ENCODE measurements at places on chromosomes 5 and 9.

DNA sequence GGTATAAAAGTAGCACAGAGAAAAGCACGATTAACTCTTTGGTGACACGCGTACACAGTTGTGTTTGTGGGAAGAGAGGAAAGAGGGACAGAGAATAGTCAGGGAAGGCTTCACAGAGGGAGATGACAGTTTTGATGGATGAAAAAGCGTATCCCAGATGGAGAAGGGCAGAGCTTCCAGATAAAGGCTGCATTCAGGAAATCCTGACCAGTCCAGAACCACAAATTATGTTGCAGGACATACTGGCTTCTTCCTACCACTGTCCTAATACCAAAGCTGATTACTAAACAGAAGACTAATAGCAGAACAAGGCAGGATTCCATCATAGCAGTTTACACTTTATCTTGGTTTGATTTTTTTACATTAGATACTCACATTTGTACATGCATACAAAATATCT lies 34.5 kb downstream of the SLC31A2 start:
- DNase-seq, result no peak

- no peak for DNase-seq
These were observed 12.4 kb downstream of the LHX3 start for GRCh38 chr9:136192289-136193126.

DNA sequence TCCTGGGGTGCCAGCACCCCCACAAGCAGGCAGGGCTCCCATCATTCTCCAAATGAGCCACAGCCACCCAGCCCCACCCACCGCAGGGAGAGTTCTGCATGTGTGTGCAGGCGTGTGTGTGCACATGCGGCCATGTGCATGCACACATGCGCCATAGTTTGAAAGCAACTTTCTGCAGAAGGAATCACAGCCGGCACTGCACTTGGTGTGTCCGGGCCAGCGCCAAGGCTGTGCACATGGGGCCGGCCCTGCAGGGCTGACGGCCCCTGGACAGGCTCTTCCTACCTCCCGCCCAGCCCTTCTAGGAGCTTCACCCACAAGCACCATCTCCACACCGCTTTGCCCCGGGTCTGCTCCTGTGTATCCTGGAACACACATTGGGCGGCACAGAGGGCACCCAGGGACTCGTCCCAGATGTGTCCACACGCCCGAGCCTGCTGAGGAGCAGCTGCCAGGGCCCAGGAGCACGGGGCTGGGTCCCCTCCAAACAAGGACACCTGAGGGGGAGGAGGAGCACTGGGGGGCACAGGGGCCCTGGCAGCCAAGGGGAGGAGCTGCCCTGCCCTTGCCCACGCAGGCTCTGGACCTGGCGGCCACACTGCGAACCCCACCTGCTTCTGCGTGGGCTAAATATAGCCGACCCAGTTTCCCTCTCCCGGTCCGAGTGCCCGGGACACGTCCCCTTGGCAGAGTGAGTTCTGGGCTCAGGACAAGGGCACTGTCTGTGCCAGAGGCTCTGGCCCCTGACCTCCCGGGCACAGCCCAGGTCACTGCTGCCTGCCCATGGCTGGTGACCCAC lies 19.1 kb downstream of the TPPP start:
- peak; percentile 28 for DNase-seq

GRCh38 chr9:127255692-127256091 lies 8.9 kb upstream of the GARNL3 start:
- no peak for DNase-seq

- no peak for DNase-seq
These were observed 84.6 kb downstream of the IARS1 start for GRCh38 chr9:92208693-92209524.

- DNase-seq, result no peak
These were observed 13.0 kb downstream of the CLPTM1L start for GRCh38 chr5:1331861-1332405.

- DNase-seq, result no peak
These were observed 745.2 kb upstream of the C9orf72 start for GRCh38 chr9:28318515-28318914.

- no peak for DNase-seq
These were observed 445.4 kb upstream of the ITGA1 start for GRCh38 chr5:52342361-52342760.

DNA sequence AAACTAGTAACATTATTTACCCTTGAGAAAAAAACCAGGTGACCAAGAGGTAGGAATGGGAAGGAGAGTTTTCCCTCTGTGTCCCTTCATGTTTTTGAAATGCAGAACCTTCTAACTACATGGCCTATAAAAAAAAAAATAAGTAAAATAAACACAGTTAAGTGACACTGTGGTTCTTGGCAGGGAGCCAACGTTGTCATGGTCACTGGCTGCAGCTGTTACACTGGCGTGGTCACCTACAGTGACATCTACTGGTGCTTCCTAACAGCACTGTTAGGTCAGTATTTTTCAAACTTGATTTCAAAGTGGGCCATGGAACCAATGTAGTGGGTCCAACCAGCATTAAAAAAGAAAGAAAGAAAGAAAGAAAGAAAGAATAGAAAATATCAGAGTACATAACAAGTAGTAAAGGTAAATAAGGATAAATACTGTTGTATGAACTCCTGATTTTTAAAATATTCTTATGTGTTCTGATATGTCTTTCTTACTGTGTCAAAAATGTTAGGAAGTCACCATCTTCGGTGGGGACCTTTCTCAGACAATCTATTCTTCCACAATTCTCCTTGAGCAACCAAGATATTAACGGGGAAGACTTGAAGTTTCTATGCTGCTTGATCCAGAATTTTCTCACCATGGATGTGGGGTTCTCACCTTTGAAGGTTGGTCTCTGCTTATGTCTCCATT lies 59.1 kb upstream of the PJA2 start:
- peak; percentile 96 for DNase-seq

- DNase-seq, result no peak
These were observed 44.0 kb upstream of the ZNF608 start for GRCh38 chr5:124790301-124790894.

- DNase-seq, result no peak
These were observed 69.2 kb downstream of the RCL1 start for GRCh38 chr9:4861736-4862451.

DNA sequence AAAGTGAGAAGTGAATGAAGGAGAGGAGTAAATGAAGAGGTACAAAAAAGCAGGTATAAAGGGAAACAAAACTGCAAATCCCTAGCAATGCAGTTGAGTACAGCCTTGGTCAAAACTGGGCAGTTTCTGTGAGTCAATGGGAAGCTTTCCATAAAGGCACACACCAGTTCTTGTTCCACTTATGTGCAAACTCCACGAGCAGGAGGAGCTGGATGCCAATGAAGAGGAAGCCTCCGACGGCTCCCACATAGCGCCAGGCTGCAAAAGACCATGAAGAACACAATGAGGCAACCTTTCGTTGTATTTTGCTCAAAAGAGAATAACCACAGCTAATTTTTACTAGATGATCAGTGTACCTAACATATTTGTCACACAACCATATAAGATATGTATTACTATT lies 81.1 kb downstream of the SERINC5 start:
- DNase-seq, result no peak

GRCh38 chr9:99237356-99237755 lies 15.3 kb downstream of the SEC61B start:
- DNase-seq, result no peak

DNA sequence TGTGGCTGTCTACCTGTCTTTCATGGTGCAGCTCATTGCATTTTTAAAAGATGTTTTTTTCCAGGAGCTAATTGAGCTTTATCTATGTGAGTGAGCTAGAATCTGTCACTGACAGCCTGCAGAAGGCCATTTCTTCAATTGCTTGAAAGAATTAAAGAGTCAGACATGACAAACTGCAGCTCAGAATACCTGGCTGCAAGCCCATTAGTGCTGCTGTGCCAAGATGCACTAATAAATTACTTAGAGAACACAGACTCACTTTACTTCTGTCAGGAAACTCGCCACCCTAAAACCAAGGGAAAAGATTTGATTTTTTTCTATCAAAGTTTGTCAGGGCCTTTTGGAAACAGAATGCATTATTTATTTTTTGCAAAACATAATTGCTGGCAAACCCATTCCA lies 368.3 kb downstream of the CAAP1 start:
- peak; percentile 69 for DNase-seq

- DNase-seq, result no peak
These were observed 16.4 kb upstream of the PPP1R26 start for GRCh38 chr9:135463140-135463539.

DNA sequence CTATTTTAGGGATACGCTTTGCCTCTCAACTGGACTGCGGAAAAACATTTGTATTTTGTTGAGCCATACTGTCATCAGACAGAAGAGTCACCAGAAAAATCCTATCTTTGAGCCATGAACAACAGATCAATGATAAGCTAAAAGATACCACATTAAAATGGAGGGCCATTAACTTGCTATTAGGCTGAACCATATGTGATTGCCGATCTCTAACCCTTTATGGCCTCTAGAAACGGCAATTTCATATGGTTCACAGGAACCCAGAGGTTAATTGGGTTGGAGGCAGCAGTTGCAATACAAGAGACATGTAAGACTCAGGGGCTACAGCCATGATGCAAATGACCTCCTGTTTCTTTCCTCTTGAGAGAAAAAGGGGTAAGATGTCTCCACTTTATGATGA lies 69.8 kb downstream of the MYO10 start:
- DNase-seq, result no peak

DNA sequence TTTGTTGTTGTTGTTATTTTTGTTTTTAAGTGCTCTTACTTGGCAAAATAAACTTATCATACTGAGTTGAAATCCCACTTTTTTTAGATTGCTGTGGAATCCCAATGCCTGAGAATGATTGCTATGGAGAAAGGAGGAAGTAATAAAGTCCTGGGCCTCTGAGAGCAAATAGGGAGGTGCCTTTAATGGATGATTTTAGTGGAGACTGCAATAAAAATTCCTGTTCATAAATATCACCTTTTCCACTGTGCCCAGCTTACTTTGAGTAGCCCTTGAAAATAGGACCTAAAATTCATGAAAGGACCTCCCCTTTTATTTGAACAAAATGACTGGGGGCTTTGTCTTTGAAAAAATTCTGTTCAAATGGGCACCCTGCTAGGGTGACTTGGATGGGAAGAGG lies 21.8 kb upstream of the ANKH start:
- DNase-seq, result no peak

DNA sequence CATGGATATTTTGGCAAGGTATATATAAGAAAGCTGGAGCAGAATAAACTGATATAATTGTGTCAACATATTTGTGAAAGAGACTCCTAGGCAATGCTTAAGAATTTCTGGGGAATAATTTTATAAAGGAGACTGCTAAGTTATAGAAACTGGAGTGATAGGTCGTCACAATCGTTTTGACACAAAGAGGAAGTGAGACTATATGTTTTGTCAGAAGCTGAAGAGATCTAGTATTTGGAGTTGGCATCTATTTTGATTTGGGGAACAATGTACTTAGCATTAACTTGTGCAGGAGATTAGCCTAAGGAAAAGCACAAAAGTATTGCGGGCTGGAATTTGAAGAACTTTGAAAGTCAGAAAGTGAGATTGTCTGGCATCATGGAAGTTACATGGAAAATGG lies 582.5 kb downstream of the TAF11L14 start:
- DNase-seq, result no peak

- DNase-seq, result no peak
These were observed 165.2 kb downstream of the NR2F1-AS1 start for GRCh38 chr5:93415819-93416218.

DNA sequence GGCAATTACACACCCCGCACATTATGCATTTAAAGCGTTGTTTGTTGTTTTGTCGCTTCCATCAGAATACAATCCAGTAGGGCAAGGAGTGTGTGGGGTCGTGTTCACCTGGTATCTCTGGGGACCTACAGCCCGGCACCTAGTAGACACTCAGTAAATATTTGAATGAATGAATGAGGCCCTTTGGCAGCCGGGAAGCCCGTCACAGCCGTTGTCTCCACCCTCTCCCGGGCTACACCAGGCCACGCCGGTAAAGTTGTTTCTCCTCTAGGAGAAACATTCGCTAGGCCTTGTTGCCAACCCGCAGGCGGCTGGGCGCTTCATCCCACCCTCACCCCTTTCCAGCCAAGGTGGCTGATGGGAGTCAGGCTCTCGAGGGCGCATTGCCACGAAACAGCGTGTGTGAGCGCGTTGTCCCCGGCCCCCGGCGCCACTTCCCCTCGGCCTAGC lies 876 bp upstream of the JAK2 start:
- no peak for DNase-seq

GRCh38 chr5:127875235-127876021 lies 172.2 kb downstream of the CCDC192 start:
- DNase-seq, result peak; percentile 69

DNA sequence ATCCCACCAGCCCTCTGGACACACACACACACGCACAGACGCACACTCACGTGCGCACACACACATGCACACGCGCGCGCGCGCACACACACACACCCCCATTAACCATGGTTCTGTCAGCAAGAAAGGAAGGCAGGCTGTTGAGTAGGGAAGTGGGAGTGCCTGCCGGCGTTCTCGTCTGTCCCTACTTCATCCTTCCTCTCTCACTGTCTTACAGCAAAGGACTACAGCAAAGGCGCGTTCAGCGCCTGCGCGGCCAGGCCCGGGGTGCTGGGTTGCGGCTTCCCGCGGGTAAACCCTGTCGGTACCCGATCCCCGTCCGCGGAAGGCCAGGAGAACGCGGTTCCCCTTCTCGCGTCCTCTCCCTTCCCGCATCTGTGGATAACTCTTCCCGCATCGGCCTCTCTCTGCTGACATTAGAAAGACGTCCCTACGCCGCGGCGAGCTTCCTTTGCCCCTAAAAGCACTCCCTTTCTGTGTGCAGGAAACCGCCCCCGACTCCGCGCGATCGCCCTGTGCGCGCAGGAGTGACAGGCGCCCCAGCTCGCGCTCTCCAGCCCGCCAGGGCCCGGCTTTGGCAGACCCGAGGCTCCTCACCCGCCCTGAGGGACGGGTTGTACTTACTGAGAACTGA lies 219.2 kb downstream of the AGTPBP1 start:
- DNase-seq, result peak; percentile 75

DNA sequence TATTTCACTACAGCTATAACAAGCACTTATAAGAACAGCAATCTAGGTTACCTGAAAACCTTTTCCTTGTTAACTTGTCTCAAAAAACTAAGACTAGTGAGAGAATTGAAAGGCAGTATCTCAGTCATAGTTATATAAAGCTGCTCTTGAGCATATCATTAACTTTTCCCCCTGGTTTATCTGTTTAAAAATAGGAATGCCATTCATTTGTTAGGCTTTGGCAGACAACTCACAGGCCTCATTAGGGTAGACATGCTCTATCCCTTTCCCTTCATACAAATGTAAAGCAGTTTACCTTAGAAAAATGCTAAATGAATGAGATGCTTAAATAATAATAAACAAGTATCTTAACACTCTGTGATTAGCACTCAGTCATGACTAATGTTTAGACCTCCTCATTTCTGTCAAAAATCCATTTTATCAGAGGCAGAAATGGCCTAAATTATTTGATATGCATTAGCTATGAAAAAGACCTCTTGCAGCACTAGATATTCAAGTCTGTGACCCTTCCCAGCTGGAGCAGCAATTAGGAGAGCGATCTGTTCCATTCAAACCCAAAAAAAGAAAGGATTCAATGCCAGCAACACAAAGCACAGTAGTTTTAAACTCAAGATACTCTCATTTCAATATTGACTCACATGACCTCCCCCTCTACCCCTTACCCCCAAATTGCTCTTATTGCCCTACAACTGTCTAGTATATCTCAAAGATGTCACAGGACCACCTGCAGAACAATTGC lies 1578.8 kb upstream of the WWC1 start:
- DNase-seq, result no peak

GRCh38 chr5:32174011-32174870 lies at the start of gene GOLPH3:
Gene GOLPH3 (minus strand): TSS chr5:32174319. CDS start chr5:32174034, 285 bp downstream.
- peak; percentile 96 for DNase-seq

Measured in femur (tissue), 1 donor.